Camera-type eye (tissue), 1 donor: ENCODE measurements at places on chromosomes 4 and X. TPM values are rescaled to one million over a fixed set of nuclear protein-coding genes. Genes with fewer than 3 reads are reported as not detected.

The NDNF gene
- total RNA-seq, result 104 TPM

The MECP2 gene
- total RNA-seq, result 72.2 TPM

The TADA2B gene
- total RNA-seq, result 28.3 TPM

The STARD8 gene
- total RNA-seq, result 10.2 TPM

The PROM1 gene
- 298 TPM for total RNA-seq
